ENCODE measurements at places on chromosomes 7 and 10.

DNA sequence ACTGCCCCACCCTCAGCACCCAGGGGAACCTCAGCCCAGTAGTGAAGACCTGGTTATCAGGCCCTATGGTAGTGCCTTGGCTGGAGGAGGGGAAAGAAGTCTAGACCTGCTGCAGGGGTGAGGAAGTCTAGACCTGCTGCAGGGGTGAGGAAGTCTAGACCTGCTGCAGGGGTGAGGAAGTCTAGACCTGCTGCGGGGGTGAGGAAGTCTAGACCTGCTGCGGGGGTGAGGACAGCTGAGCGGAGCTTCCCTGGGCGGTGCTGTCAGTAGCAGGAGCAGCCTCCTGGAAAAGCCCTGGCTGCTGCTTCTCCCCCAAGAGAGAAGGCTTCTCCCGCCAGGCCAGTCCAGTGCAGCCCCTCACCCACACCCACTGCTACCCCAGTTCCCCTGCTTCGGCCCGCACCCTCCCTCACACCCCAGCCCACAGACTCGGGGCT, 6.3 kb downstream of the NOS3 start:
- DNase-seq, result no peak

DNA sequence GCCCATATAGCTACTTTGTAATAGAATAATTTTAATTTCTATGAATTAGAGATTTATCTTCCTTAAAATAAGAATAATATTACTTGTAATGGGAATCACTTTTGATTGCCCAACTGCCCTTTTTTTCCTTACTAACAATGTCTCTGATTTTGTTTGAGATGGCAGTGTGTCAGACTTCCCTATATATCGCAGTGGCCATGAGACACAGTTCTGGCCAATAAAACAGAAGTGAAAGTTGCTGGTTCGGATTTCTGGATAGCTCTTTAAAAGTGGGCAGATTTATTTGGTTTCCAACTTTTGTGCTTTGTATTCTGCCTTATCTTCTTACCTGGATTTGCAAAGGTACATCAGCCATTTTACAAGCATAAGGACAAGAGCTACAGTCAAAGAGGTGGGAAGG, 170.2 kb downstream of the PPP1R17 start:
- DNase-seq, result no peak

- DNase-seq, result no peak
Measured at GRCh38 chr7:38630720-38631673, at the start of gene AMPH. TSS of gene AMPH (minus strand) at chr7:38631373. CDS start at chr7:38631351, 22 bp downstream.

DNA sequence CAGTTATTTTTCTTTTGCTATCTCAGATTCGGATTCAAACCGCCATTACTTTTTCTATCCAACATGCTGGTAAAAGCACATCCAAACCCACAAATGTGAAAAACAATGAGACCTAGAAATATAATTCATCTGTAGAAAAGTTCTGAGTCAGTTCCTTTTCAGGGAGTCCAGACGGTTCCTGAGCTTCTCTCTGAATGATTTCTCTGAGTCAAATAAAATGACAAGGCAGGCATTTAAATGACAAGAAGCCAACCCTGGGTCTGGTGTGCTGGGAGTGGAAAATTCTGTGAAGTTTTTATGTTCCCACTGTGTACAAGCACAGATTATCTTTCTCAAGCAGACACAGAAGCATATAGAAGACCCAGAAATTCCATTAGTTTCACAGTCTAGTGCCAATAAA, 96.3 kb upstream of the ANKRD1 start:
- no peak for DNase-seq

- peak; percentile 21 for DNase-seq
Measured at GRCh38 chr7:158407581-158408317, 179.9 kb downstream of the PTPRN2 start.

DNA sequence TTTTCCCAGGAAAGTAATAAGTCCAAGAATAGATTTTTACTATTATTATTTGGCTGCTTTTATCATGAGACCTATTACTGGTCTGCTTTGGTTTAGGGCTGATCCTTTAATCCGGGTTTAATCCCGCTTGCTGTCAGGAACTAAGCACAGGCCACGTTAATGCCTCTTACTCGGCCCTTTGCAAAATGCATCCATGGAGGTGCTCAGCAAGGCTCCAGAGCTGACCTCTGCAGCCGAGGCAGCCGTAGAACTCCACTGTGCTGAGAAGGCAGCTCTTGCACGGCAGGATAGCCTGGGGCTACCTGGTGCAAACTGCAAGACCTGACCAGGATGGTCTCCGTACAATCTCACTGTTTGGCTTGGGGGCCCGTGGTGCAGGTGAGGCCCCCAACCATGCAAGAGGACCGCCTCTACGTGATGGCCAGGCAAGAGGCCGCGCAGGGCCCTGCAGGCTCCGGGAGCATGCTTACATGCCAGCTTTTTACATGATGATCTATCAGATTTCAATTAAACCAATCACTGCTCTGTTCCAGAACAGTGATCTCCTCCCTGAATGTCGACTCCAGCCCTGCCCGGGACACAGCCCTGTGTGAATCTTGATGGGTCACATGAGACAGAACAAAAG, 10.4 kb upstream of the CALML3 start:
- DNase-seq, result no peak

DNA sequence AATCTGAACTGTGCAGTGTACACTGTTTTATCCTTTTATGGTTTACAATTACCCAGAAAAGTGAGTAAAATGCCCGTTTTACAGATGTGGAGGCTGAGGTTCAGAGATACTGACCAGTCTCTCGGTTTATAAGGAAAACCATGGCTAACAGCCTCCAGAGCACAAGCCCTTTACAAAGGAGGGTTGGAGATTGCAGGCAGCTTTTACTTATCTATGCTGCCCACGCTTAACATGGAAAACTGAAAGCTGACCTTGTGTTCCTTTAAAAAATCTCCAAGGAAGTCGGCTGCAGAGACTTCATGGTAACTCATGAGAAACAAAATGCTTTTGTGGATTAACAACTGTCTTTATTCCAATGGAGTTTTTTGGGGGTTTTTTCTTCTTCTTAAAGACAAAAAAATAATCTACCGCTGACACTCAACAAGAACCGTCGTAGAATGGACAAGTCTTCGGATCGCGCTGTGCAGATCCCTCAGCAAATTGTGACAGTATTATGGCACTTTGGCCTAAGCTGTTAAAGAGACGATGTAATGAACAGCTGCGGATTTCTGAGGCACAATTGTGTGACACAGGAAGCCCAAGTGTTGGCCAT, 654 bp upstream of the SLF2 start:
- no peak for DNase-seq

GRCh38 chr7:14888962-14889361, 13.6 kb downstream of the DGKB start:
- DNase-seq, result no peak

DNA sequence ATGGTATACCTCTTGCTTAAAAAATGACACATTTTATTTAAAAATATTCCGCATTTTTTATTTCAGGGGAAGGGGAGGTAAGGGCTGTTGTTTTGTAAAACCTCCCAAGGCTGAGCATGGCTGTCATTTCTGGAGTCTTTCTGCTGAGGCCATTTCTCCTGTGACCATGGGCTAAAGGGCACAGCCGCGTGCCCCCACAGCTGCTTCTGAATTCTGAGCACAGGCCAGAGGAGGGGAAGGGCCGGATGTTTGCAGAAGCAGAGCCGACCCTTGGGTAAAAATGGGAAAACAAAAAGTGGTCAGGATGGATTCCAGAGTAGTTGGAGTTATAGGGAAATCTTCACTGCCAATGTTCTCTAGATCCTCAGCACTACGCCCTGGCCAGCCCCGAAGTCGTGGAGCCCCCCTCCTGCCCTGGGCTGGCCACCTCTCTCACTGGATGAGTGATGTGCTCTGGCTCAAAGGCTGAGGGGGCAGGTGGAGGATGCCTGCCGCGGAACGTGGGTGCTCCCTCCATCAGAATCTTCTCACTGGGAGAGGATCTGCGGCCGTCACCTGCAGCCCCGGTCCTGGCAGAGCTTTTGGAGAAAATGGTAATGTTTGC, 131.3 kb upstream of the ZEB1 start:
- DNase-seq, result no peak

GRCh38 chr7:77354484-77354883, 61.7 kb downstream of the GSAP start:
- no peak for DNase-seq

DNA sequence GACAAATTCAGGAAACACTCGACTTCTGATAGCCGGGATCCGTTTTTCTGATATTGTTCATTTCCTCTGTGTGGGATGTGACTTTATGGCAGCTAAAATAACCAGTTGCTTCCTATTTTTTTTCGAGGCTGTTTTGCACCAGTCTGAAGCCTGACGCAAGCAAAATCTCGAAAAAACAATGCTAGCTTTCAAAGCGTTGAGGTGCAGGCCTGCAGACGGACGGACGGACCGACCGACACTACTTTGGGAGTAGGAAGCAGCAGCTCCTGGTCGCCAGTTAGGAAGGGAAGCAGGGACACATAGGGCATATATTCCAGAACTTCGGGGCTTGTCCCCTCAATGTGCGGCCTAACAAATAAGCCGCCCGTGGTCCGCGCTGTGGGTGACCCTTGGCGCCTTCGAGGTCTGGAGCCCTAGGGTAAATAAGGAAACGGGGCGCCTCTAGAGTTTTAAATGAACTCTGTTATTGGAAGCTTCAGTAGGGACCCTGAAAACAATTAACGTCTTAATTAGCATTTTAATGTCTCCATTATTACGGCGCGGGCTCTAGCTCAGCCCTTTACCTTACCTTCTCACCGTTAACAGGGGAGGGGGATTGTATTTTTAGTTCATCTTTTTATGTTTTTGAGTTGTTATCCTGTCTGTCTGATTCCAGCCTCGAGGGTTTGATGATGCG, 1.3 kb downstream of the HHEX start:
- DNase-seq, result no peak

DNA sequence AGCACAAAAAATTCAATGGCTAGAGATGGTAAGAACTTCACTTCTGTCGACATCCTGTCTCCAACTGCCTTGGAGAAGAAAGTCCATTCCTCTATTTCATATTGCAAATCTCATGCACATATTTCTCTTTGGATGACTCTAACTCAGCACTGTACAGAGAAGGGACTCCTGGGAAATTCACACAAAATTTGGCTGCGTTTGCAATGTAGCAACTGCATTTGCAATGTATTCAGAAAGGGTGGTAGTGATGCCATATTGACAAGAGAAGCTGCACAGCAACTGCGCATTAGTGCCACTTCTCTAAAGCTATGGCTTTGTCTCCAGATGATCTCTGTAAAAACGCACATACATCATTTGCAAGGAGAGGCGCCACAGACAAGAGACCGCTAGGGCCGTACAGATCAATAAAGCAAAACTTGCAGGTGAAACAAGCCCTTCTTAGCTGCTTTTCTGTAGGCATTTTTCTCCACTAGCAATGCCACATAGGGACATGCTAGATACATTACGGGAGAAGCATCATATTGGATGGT, 389.5 kb downstream of the TCERG1L start:
- no peak for DNase-seq

GRCh38 chr10:58784361-58784760, 271.7 kb downstream of the BICC1 start:
- DNase-seq, result no peak

DNA sequence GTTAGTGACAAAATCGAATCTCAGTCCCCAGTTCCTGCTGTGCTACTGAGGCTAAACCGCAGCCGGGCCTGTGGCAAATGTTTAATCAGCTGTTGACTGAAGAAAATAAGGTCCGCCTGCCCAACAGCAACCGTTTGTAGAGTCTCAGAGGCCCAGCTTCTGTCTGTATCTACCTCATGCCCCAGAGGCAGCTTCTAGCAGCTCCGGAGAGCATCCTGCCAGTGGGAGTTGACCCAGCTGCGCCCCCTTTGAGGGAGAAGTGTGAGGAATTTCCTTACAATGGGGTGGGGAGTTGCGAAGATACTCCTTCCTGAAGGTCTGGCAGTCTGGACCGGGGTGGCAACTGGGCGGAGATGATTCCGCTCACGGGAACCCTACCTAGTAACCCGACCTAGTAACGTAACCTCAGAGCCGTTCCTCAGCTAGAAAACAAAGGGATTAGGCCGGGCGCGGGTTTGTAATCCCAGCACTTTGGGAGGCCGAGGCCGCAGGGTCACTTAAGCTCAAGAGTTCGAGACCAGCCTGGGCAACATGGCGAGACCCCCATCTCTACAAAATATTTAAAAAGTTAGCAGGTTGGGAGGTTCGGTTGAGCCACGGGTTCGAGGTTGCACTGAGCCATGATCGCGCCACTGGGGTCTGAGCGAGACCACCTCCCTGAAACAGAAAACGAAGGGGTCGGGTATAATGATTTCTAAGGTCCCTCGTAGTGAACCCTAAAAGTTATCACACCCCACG, 846 bp upstream of the ZNF775 start:
- no peak for DNase-seq

GRCh38 chr7:36128448-36129047, 24.5 kb upstream of the EEPD1 start:
- DNase-seq, result peak; percentile 70

- DNase-seq, result no peak
Measured at GRCh38 chr10:103534621-103535498, 41.4 kb downstream of the NEURL1 start.

DNA sequence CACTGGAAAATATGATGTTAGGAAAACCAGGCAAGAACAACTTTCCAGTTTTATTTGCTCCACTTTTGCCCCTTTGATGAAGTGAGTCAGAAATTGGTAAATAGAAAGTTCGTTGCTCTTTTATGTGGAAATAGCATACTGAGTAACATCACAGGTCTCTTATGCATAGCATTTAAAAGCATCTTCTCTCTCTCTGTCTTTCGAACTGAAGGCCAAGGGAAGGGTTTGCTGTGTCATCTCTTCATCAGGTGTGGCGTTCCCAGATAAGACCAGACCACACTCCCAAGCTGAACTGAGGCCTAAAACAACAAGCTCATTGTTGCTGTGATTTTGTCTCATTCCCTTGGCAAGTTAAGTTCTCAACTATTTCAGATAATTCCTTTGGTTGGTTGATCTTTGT, 131.8 kb upstream of the GRB10 start:
- no peak for DNase-seq

DNA sequence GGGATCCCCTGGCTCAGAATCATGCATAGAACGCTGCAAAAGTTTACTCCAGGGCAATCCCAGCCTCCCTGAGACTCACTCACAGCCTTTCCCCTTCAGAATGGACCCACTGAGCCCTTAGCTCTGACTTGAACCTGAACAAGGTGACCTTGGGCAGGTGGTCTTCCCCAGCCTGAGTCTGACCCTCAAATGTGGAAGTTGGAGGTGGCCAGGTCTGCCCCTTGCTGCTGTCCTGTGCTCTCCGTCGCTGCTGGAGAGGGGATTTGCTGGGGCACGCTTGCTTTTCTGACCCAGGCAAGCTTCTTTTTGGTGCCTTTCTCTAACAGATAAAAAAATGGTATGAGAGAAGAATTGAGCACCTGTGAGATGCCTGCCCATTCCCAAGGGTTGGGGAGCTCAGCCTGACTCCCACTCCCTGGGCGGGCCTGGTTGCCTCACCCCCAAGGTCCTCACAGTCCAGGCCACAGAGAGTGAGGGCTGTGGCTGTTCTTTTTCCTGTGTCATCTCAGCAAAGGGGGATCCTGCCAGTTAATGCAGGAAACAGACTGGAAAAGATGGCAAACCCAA, 46.6 kb upstream of the IGFBP3 start:
- no peak for DNase-seq

GRCh38 chr10:132971448-132972148, 29.2 kb upstream of the CFAP46 start:
- DNase-seq, result no peak

Measured in fibroblast of the conjunctiva (primary cell).